ENCODE measurements at places on chromosomes 1 and 21.

DNA sequence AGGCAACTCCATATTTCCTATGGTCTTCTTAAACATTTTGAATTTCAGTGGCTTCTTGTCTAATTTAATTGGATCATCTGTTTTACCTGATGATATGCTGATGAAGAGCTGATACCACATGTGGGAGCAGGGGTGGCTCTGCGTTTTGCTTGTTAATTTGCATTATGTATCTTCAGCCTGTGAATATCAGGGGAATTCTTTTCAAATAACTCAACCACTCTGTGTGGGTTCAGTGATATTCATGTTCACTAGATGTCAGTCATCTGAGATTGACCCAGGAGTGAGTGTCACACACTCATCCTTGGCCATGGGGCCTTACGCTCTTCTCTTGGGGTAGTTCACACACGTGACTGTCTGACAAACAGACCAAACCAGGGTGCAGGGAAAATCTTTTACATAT lies 83.0 kb downstream of the FCRL5 start:
- DNase-seq: no peak

GRCh38 chr21:19776076-19776475 lies 1222.1 kb upstream of the NCAM2 start:
- no peak for DNase-seq

GRCh38 chr1:206716870-206717673 lies 32.4 kb downstream of the MAPKAPK2 start:
- no peak for DNase-seq

DNA sequence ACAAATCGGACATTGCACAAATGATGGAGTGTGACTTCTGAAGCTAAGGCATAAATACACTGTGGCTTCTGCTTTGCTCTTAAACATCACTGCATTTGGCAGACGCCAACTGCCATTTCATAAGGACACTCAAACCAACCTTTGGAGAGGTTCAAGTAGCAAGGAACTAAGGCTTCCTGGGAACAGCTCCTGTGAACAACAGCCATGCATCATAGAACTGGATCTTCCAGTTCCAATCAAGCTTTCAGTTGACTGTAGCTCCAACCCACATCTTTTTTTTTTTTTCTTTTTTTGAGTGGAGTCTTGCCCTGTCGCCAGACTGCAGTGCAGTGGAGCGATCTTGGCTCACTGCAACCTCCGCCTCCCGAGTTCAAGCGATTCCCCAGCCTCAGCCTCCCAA lies 10.7 kb upstream of the HUNK start:
- DNase-seq: no peak

GRCh38 chr1:166933633-166934032 lies 41.7 kb downstream of the ILDR2 start:
- DNase-seq: no peak

DNA sequence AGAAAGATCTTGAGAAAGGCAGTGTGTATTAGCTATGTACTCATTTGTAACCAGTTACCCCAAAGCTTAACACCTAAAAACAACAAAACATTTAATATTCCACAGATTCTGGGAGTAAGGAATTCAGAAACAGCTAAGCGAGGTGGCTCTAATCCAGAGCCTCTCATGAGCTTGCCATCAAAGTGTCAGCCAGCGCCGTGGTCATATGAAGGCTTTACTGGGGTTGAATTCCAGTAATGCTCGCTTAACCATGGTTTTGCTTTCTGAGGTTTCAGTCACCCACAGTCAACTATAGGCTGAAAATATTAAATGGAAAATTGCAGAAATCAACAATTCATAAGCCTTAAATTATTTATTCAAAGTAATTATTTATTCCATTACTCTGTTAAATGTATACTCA lies 101.8 kb downstream of the CLIC6 start:
- no peak for DNase-seq

- DNase-seq: no peak
These were observed 2.0 kb downstream of the C1orf226 start for GRCh38 chr1:162383516-162383915.

DNA sequence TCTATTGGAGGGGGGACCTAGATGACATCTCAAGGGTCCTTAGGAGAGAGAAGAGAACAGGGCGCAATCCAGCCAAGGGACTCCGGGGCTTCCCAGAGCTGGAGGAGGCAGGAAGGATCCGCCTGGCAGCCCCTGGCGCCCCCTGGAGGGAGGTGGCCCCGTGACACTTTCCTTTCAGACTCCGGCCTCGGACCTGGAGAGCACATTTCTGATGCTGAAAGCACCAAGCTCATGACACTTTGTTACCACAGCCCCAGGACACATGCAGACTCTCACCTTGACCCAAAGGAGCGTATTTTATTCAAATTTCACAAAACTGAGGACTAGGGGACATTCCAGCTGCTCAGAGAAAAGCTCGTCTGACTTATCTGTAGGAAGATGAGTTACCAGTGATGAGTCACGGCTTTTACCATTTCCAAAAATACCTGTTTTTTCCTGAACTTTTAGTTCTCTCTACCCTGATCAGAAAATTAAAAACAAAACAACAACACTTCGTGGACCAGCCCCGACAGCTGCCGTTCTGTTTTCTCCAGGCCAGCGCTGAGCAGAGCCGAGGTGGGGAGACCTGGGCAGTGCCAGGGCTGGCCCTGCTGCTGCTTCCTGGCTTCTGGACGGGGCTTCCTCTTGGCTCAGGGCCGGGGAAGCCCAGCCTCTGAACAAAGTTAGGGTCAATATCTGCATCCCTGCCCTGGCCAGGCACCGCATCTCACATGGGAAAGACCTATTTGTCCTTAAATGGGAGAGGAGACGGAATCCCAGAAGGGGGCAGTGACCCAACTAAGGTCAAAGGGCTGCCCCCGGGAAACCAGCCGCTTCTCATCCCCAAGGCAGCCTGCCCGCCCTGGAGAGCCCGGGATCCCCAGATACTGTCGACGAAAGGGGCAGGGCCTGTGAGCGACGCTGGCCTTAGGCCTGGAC lies 21.6 kb upstream of the POFUT2 start:
- DNase-seq: no peak

GRCh38 chr1:3599816-3600215 lies 11.5 kb downstream of the MEGF6 start:
- no peak for DNase-seq
